ENCODE measurements at places on chromosomes 11 and 22.
A peak's percentile ranks its signal among the peaks of the same experiment; 100 is the strongest.

DNA sequence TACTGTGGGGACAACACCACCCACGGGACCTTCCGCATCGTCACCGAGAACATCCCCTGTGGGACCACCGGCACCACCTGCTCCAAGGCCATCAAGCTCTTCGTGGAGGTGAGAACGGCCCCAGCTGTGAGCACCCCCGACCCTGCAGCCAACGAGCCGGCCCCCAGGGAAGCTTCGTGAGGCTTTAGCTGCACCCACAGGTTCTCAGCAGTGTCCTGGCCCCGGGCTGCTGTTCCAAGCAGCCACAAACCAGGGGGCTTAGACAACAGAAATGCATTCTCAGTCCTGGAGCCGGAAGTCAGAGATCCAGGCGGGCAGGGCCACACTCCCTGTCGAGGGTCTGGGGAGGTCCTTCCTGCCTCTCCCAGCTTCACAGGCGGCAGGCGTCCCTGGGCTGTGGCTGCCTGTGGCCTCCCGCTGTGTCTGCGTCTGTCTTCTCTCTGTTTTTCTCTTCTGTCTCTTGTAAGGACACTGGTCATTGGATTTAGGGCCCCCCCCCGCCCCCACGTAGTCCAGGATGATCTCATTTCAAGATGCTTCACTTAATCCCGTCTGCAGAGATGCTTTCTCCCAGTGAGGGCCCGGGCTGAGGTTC, 12.5 kb downstream of the MUC5B start:
- no peak for DNase-seq

DNA sequence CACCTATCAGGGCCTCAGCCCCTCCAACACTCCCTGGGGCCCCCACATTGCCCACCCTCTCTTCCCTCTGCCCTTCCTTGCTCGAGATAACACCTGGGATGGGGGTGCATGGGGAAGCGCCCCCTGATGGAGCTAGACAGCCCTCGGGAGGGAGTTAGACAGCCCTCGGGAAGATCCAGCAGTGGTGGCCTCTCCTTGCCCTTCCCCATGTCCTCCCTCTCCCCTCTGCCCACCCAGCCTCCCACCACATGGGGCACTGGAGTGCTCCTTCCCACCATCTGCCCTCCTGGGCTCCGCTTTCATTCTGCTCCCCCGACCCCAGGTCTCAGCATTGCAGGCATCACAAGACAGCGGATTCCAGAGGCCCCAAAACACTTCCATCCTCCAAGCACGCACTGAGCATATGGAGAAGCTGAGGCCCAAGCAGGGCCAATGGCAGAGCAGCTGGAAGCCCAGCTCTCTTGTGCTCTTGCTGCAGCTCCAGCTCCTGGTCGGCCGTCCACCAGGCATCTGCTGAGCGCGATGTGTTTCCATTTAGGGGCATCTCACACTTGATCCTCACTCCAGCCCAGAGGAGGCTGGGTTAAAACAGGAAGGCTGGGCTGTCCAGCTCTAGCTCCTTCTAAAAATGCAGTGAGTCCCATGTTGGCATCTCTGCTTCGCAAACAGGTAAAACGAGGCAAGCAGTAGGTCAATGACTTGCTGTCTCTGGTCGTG, 65.6 kb downstream of the IGLL1 start:
- no peak for DNase-seq

DNA sequence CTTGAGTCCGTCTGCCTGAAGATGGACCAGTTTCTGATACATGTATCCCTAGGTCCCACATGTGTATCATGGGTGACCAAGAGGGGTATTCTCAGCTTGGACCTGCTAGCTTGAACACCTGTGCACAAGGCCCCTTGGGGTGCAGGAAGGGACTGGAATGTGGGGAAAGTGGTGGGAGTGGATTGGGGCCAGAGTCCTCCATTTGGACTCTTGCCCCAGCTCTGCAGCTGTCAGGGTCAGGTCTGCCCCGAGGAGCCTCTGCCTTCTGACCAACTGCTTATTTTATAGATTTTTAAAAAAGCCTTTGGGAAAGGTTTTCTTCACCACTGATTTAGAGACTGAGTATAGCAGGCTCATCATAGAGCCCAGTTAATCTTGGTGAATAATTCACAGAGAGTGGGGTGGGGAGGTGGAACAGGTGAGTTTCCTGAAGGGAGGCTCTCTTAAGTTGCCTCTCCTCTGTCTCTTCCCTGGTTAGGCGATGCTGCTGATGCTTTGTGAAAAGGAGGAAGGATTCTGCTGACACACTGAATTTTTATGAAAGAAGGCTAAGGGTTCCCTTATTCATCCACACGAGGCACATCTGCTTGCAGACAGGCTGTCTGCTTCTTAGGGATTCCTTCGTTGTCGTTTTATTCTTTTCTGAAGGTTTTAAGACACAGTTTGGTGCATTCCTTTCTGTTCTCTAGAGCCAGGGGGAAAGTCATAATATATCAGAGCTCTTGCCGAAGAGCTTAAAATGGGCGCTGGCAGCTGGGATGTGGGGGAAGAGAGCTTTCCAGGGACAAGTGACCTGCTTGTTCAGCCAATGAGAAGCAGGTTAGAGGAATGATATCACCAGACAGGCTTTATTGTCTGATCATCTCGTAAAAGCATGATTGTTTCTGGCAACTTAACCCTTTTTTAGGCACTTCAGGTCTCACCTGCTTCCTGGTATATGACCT, 19.9 kb downstream of the TRIM44 start:
- no peak for DNase-seq

DNA sequence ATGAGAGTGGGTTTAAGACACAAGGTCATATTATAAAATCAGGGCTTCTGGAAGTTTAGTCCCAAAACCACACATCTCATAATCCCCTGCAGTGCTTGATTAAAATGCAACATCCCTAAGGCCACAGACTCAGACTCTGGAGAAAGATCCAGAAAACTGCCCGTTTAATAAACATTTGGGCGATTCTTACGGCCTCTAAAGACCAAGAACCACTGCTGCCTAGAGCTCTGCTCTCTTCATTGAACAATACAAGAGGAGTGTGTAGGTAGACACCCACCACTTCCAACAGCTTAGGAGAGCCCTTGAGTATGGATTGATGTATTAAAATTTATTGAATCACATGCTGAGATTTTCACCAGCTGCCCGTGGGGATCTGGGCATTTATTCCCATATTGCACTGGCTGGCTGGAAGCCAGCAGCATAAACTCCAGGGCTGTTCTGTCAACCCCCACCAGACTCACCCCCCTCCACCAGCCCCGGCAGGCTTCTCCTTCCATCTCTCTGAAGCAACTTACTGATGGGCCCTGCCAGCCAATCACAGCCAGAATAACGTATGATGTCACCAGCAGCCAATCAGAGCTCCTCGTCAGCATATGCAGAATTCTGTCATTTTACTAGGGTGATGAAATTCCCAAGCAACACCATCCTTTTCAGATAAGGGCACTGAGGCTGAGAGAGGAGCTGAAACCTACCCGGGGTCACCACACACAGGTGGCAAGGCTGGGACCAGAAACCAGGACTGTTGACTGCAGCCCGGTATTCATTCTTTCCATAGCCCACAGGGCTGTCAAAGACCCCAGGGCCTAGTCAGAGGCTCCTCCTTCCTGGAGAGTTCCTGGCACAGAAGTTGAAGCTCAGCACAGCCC, 749 bp upstream of the BEST1 start:
- no peak for DNase-seq

- no peak for DNase-seq
These were observed 15.4 kb downstream of the SELENOO start for GRCh38 chr22:50216055-50216683.

- DNase-seq = no peak
These were observed 320.0 kb upstream of the LRRC4C start for GRCh38 chr11:41779401-41779960.

DNA sequence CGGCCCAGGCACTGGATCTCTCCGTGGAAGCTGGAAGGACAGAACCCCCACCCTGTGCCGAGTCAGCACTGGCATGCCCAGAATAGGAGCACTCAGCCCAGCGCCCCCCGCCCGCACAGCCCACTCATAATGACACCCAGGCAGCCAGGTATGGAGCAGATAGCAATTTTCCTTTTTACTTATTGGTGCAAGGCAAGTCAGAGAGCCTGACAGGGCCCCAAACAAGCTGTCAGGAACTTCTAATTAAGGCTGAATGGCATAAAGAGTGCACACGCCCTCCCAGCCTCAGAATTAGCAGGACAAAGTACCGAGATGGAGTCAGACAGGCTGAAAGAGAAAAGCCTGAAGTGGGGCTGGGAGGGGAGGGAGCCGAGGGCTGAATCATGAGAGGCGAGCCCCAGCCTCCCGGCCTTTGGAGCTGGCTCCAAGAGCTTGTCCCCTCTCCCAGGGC, 76.9 kb downstream of the DSCAML1 start:
- no peak for DNase-seq

- peak; percentile 48 for DNase-seq
These were observed 31.0 kb downstream of the MCM5 start for GRCh38 chr22:35430897-35431322.

- DNase-seq = no peak
These were observed 16.3 kb upstream of the CTSD start for GRCh38 chr11:1779806-1780699.

- no peak for DNase-seq
These were observed 22.7 kb upstream of the PLEKHA7 start for GRCh38 chr11:17036666-17037658.

- no peak for DNase-seq
These were observed 7.5 kb downstream of the ELMOD1 start for GRCh38 chr11:107598225-107599139.

DNA sequence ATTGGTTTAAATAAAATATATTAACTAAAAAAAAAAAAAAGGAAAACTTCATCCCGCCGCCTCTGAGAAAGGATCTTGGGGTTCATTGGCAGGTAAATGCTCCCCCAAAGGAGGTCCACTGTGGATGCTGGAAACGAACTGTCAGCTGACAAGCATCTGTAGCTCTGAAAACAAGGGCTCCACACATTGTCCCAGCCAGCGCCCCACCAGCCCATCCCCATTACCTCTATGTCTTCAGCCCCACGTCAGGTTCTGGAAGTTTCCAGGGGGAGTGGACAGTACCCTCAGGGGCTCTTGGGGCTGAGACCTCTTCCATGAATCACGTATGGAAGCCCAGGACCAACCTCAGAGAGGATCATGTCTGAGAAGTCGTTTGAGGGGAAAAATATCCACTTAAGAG, 66.4 kb upstream of the WNT7B start:
- DNase-seq = no peak

- no peak for DNase-seq
These were observed 71.6 kb upstream of the SUSD2 start for GRCh38 chr22:24109649-24110048.

DNA sequence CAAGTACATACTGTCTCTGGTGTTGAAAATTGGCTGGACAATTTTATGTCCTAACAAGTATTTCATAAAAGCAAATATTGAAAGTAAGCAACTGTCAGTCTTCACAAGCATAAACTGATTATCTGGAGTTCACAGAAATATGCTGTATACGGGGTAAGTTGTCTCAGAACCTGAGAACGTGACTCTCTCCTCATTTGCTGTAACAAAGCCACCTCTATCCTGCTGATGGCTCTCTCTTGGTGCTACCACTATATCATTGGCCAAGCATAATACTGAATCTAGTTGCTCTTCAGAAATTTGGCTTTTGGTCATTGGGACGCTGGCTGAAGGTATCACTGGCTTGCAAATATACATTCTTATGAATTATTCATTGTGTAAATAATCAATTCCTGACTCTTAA, 1078.0 kb downstream of the LRRC4C start:
- DNase-seq = no peak

DNA sequence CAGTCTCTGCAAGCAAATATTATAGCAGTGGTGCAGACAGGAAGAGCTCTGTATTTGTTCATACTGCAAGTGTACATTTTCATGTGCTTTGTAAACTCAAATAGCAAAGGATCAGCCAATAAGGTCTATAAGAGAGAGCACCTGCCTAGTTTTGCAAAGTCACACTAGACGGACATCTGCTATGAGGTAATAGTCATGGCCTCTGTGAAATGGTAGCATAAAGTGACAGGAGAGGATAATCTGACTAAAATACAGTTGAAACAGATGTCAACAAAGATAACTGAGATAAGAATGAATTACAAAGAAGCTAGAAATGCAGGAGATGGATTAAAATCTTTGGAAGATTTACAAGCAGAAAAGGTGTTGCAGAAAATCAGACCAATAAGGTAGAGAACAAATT, 70.6 kb upstream of the SPON1 start:
- no peak for DNase-seq

- no peak for DNase-seq
These were observed 582.6 kb downstream of the METTL15 start for GRCh38 chr11:28690746-28691145.

DNA sequence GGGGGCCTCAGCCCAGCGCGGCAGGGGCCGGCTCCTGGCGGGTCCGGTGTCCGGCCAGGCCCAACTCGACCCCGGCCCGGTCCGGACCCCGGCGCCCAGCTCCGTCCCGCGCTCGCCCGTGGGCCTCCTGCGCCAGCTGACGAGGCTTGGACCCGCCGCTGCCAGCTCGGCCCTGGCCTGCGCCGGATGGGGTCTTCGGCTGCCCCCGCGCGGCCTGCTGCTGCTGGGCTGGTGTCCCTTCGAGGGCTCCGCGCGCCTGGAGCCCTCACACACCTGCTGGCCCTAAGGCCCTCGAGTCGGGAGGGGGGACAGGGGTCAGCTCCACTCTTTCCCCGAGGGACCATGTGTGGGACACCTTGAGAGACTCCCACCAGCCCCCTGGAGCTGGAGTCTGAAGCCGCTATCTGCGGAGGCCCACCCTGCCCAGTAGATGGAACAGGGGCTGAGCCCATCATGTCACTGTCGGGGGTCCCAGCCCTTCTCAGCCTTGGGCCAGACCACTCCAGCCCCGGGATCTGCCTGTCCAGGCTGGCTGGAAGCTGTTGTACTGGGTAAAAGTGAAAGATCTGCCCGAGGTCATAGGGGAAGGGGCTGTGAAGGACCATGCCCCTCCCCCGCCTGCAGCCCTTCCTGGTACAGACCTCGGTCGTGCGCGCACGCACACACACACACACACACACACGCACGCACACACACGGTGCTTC, 768 bp upstream of the CDKN1C start:
- no peak for DNase-seq
